ENCODE measurements at places on chromosomes 16 and 17.

GRCh38 chr17:33199571-33200510, 93.3 kb downstream of the ASIC2 start:
- no peak for DNase-seq

- no peak for DNase-seq
Measured at GRCh38 chr17:56144223-56144622, 9.1 kb upstream of the ANKFN1 start.

DNA sequence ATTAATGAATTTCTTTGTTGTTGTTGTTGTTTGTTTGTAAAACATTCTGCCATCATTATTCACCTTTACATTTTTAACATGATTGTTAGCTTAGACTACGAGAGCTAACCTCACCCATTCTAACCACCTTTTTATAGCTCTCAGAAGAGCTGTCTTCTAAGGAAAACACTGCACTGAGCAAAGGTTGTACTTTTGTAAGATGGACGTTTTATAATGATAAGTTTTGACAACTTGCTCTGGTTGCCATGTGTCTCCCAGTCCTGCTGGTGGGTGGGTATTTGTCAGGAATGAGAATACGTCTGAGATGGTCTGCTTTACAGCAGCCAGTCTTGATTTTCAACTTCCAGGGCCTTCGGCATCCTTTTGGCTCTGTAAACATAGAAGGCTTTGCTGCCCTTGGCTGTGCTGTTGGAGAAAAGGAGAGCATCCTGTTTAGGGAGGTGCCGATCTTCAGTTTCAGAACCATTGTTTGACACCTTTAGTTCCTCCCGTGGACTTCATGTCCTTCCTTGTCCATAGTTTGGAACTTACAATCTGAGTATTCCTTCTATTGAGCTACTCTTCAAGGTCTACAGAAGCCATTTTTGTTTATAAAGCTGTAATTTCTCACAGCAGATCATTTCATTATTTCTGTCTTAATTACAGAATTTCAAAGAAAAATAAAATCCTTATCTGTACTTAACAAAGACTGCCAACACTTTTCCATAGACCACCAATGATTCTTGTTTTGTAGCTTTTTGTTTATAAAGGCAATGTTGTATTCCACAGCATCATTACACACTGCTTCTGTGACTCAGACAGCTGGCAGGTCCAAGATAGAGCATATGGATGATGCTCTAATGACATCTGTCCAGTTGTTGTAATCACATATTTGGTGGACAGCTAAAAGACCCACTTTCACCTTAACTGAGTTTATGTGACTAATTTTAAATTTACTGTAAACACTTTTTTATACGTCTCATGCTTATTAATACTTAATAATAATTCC, 270.1 kb upstream of the TBX2 start:
- no peak for DNase-seq

GRCh38 chr17:58153671-58154070, 5.5 kb downstream of the OR4D1 start:
- no peak for DNase-seq

DNA sequence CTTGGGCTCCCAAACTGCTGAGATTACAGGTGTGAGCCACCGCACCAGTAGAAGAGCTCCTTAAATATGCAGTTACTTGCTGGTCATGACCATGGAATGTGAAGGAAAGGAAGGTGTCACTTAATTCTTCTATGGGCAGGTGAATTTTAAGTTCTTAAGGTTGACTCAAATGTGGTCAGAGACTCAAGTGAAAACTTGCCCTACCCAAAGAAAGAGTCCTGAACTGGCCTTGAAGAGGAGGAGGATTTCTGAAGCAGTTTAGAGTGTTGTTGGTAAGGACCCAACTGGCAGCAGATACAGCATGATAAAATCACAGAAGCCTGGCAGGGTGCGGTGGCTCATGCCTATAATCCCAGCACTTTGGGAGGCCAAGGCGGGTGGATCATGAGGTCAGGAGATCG, 29.4 kb downstream of the CHD9 start:
- DNase-seq = no peak

- DNase-seq = no peak
Measured at GRCh38 chr17:5902181-5903140, 167.7 kb upstream of the WSCD1 start.

GRCh38 chr16:65782611-65783600, 583.6 kb upstream of the CDH5 start:
- no peak for DNase-seq

DNA sequence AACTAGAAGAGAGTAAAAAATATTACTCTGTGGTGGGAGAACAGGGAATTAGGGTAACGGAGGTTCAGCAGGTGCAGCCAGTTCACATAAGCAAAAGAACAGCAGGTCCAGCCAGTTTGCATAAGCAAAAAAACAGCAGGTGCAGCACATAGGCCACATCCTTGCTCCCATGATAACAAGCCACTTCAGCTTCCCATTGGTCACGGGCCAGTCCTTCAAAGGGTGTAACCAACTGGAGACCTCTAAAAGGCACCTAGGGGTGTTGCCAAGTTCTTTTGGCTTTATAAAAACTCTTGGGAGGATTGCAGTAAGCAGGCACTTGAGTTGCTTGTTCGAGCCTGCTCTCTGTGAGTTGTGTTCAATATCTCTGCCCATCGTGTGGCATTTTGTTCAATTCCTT, 488.1 kb downstream of the XYLT1 start:
- DNase-seq = no peak

DNA sequence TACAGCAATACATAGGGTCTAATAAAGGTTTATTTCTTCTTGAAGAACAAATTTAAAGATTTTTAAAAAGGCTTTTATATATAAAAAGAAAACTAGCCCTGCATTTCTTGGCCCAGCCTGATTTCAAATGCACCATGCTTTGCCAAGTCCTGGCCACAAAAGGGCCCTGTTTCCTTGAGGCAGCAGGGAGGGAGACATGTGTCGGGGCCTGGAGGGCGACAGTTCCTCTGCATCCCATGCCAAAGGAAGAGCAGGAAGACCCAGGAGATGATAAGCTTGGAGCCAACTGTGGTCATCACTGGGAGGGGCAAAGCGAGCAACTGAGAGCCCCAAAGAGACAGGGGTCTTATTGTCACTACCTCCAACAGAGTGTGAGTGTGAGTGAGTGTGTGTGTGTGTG, 571.5 kb upstream of the PSMD7 start:
- no peak for DNase-seq

GRCh38 chr17:32331243-32332040, 10.5 kb downstream of the C17orf75 start:
- DNase-seq = no peak

DNA sequence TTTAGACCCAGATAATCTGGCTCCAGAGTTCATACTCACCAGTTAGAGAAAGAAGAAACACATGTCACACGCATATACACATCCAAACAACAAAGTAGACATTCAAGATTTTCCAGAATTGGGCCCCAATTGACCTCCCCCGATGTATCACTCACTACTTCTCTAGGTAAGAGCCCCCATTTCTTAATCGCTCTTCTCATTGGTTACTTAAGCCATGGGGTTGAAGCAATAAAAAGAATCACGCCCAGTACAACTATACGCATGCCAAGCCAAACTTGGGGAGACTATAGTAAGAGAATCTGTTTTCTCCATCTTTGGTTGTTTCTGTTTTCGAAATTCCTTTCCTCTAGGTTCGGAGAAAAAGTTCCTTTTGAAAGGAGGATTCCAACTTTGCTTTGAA, 565 bp downstream of the DDX52 start:
- no peak for DNase-seq

GRCh38 chr16:84547546-84548061, 43.1 kb upstream of the MEAK7 start:
- DNase-seq = no peak

DNA sequence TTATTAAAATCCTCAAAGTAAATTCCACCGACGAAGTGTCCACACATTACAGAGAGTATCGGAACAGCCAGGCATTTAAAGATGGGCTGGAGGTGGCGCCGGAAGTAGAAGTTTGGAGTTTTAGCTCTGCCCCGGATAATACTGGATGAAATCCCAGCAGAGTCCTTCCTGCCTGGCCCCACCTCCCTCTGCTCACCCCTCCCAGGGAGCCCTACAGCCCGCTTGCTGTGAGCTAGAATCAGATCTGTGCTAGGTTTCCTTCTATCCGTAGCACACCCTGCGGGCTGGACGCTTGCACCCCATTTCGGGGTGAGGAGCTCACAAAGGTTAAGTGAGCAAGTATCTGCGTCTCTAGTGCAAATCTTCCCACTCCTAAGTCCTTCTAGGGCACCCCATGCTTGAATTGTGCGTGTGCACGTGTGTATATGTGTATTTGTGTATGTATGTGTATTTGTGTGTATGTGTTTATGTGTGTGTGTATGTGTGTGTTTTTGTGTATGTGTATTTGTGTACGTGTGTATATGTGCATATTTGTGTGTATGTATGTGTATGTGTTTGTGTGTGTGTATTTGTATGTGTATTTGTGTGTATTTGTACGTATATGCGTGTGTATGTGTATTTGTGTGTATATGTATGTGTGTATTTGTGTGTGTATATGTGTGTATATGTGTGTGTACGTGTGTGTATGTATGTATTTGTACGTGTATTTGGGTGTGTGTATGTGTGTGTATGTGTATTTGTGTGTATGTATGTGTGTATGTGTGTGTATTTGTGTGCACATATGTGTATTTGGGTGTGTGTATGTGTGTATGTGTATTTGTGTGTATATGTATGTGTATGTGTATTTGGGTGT, 61.4 kb downstream of the HAPSTR1 start:
- no peak for DNase-seq

DNA sequence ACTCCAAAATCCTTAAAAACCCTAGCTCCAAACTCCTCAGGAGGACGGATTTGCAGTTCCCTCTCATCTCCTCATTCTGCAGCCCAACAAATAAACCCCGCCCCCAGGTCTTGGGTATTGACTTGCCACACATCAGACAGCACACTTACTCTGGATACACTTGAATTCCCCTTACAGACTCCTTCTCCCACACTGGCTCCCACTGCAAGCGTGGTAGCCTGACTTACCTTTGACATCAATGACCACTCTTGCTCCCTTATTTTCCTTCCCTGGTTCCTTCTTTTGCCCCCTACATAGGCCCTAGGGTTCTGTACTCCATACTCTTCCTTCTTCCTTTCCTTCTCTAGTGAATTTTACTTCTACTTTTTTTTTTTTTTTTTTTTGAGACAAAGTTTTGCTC, 7.5 kb downstream of the RFFL start:
- no peak for DNase-seq

DNA sequence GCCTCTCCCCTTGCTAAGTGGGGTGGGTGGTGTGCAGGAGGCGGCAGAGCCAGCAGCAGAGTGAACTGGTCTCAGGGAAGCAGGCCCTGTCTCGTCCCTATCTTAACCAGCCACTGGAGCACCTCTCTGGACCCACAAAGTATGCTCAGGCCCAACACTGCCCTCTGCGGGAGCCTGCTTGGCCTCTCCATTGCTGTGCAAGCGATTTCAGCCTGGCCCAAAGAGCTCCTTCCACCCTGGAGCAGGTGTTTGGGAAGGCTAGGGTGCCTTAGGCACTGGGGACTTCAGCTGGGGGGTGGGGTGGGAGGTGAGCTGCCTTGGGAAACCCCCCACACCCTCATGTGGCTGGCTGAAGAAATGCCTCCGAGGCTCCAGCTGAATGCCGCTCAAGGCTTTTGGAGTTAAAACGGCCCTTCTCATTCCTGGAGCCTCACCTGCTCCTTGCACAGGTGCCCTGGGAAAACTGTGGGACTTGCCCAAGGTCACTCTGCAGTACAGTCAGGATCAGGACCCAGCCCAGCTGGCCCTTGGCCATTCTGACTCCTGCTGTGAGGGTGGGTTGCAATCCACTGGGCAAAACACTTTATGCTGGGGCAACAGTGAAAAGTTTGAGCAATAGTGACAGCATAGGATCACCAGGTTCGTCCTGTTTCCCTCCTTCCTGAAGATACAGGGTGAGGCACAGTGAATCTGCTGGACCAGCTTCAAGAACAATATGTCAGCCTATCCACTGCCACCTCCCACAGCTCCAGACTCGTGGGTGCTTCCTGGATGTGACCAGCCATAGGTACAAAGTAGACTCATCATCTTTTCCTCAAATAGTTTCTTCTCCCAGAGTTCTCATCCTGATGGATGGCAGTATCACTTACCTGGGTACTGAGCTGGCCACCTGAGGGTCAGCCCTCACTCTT, 5.9 kb upstream of the UBE2O start:
- DNase-seq = no peak

- no peak for DNase-seq
Measured at GRCh38 chr16:8885674-8886592, 3.8 kb downstream of the LITAFD start.

DNA sequence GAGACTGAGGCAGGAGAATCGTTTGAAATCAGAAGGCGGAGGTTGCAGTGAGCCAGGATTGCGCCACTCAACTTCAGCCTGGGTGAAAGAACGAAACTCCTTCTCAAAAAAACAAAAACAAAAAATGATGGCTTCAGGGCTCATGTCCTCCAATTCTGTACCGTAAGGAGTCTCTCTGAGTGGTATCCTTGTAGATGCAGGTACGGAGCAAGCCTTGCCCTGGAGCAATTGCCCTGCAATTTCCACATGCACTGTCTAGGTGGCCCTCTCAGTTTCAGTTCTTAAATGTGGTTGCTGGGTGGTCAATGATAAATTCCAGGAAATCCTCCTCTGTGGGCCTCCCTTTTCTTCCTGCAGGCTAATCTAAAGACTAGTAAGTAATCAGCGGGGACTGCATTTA, 10.6 kb downstream of the TMEM238L start:
- DNase-seq = no peak

DNA sequence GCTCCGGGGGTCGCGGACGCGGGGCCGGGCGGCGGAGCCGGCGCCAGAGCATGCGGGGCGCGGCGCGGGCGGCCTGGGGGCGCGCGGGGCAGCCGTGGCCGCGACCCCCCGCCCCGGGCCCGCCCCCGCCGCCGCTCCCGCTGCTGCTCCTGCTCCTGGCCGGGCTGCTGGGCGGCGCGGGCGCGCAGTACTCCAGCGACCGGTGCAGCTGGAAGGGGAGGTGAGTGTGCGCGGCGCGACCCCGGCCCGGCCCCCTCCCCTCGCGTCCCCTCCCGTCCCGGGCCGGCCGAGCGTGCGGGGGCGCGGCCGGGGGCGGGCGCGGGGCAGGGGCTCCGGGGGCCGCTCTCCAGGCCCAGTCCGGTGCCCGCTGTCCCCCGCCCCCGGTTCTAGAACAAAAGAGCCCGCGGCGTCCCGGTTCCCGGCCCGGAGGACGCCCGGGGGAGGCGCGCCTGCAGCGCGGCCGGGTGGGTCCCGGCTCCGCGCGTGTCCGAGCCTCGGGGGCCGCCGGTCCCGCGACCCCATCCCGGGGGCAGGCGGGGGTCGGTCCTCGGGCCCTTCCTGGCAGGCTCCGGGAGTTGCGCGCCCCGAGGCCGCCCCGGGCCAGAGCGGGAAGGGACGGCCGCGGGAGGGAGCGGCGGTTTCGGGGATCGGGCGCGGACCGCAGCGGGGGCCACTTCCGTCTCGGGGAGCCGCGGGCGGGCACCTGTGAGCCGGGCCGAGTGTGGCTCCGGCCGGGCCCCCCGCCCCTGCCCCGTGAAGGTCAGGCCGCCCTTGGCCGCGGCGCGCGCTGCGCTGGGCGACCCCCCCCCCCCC, 563 bp downstream of the METRNL start:
- no peak for DNase-seq

GRCh38 chr17:8073627-8074484, 13.7 kb downstream of the ALOX12B start:
- peak; percentile 50 for DNase-seq

Data from omental fat pad (tissue), 4 donors.